ENCODE measurements at places on chromosomes 1 and 21.

DNA sequence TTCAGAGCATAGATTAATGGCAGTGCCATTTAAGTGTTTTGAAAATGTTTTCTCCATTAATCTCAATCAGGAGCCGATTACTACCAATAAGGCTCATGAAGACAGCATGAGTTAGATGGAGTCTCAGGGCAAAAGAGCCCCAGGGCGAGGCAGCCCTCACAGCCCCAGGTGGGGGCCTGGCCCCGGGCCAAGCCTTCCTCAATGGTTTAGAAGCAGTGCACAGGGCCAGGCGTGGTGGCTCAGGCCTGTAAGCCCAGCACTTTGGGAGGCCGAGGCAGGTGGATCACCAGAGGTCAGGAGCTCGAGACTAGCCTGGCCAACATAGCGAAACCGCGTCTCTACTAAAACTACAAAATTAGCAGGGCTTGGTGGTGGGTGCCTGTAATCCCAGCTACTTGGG lies 348.1 kb upstream of the VAMP3 start:
- DNase-seq: no peak

DNA sequence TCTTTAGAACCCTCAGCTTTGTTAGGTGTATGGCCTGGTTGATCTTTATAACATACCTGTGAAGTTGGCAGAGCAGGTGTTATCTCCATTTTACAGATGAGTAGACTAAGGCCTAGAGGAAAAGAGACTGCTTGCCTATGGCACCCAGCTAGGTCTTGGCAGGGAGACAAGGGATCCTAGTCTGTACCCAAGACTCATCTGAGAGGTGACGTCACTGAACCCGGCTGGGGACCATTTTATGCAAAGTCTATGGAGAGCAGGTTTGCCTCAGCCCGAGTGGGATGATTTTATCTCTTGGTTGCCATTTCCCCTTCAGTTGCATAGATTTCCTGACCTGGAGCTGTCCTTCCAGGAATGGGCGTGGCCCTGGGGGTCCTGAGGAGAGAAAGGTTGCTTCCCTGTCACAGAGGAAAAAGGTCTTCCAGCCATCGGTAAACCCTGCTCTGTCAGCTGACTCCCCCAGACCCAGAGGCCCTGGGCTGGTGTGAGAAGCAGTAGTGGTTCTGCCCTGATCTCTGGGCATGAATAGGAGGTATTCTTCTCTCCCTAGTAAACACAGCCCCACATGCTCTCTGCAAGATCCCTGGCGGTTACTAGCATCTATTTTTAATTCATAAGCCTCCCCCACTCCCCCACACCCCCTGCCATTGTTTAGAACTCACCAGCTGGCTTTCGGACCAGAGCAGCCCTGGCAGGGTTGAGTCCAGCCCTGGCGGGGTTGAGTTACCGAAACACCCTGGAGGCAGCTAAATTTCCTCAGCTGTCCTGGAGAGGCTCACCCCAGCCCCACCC lies 19.6 kb downstream of the TMCC2 start:
- no peak for DNase-seq

GRCh38 chr1:167066333-167067122 lies 23.6 kb downstream of the GPA33 start:
- DNase-seq: peak; percentile 48

- no peak for DNase-seq
These were observed 28.7 kb upstream of the CRNN start for GRCh38 chr1:152442765-152443164.

DNA sequence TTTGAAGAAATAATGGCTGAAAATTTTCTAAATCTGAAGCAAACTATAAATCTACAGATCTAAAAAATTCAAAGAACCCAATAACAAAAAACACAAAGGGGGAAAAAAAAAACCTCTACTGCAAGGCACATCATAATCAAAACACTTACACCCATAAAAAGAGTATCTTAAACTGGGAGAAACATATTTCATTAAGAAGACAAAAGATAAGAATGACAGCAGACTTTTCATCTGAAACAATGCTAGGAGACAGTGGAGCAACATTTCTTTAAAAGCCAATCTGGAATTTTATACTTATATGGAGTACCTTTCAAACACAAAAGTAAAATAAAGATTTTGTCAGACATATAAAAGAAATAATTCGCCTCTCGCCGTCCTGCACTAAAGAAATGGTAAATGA lies 49.1 kb downstream of the COP1 start:
- no peak for DNase-seq

DNA sequence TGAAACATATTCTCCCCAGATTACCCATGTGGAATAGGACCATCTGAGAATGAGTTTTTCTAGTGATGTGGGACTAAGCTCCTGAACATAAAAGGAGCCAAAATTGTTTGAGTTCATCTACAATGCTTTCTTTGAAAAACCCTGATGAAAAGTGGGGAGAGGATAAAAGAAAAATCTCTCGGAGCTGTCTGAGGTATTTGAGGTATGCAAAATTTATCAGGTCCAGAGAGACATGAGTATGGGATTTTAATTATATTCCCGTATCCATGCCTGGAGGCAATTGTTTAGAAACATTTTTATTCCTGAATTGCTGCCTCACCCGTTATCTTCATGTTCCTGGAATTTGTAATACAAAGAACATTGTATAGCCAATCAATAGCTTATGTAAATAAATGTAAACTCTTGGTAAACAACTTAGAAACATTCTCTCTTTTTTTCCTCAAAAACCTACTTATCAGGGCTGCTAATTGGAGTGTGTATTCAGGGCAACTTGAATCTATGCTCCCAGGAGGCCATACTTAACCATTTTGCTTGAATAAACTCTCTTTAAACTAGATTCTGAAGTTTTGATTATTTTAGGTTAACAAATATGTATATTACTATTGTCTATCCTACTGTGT lies 109.3 kb upstream of the OLFM3 start:
- DNase-seq: no peak

GRCh38 chr1:24086466-24086865 lies 25.5 kb downstream of the MYOM3 start:
- DNase-seq: no peak

- no peak for DNase-seq
These were observed 9.6 kb upstream of the AMY2B start for GRCh38 chr1:103561643-103562395.

DNA sequence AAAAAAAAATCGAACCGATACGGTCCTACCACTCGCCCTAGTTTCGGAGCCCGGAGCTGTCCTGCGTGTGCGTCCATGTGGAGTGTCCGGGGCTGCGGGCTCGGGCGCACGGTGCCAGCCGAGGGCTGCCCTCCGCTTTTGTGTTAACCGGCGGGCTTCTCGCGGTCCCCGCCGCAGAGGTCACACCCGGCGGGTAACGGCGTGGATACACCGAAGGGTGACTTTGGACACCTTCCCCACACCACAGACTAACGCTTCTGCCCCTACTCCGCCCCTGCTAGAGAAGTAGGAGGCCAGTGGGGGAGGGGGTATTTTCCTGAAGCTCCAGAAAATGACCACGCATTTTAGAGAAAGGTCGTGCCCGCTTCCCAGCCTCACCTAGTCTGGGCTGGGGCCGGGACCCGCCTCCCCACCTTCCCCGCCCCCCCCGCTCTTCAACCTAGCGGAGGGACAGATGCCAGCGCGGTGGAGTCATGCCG lies 609 bp upstream of the ATF3 start:
- no peak for DNase-seq

DNA sequence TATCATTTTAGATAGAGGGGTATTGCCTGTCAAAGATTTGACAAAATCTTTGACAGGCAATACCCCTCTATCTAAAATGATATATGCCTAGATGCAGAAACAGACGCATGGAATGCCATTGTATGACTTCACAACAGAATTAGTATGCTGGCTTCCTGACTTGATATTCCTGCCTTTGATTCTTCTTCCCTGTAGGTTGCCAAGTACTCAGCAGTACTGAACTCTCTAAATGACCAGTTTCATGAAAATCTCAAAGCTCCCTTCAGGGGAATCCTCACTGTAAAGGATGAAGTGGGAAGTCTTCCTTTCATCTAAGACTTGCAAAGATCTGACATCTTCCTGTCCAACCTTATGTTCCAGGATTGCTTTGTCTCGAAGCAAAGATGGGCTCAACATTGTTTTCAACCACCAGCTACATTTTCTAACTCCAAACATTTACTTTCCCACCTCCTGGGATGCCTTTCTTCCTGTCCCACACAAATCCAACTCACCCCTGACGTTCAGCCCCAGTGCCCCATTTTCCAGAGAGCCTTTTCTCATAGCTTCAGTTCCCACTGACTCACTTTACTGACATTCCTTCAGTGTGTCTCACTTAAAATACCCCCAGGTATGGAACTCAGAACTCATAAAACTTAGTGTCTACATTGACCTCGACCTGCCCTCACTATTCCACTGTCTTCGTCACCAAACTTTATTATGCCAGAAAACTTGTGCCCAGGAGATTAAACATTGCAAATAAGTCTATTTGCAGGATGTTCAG lies 67.3 kb upstream of the KCNJ6 start:
- DNase-seq: no peak

DNA sequence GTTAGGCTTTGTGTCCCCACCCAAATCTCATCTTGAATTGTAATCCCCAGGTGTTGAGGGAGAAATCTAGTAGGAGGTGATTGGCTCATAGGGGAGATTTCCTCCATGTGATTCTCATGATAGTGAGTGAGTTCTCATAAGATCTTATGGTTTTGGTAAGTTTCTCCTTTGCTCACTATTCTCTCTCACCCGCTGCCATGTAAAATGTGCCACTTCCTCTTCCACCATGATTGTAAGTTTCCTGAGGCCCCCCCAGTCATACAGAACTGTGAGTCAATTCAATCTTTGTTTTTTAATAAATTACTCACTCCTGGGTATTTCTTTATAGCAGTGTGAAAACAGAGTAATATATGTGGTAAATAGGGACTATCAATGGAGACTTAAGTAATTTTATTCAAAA lies 434.5 kb upstream of the OLFM3 start:
- DNase-seq: no peak

DNA sequence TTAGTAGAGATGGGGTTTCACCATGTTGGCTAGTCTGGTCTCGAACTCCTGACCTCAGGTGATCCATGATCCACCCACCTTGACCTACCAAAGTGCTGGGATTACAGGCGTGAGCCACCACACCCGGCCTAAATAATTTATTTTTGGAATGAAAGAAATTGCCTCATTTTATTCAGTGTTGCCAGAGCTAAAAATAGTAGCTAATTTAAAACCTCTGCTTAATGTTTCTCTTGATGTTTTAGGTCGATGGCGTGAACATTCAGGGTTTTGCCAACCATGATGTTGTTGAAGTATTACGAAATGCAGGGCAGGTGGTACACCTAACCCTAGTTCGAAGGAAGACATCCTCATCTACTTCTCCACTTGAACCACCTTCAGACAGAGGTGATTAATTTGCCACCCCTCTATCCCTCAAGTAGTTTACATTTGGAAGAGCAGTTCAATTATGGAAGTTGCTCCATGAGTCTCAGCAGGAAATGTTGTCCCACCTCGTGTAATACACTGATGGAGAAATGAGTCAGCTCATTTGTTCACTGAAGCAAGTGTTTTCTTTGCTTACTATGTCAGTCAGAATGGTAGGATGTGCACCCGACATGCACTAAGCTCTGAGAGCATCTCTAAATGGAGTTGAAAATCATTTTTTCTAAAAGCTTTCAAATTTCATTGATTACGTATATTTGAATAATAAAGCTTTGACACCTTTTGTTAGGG lies 54.9 kb downstream of the PATJ start:
- DNase-seq: no peak

DNA sequence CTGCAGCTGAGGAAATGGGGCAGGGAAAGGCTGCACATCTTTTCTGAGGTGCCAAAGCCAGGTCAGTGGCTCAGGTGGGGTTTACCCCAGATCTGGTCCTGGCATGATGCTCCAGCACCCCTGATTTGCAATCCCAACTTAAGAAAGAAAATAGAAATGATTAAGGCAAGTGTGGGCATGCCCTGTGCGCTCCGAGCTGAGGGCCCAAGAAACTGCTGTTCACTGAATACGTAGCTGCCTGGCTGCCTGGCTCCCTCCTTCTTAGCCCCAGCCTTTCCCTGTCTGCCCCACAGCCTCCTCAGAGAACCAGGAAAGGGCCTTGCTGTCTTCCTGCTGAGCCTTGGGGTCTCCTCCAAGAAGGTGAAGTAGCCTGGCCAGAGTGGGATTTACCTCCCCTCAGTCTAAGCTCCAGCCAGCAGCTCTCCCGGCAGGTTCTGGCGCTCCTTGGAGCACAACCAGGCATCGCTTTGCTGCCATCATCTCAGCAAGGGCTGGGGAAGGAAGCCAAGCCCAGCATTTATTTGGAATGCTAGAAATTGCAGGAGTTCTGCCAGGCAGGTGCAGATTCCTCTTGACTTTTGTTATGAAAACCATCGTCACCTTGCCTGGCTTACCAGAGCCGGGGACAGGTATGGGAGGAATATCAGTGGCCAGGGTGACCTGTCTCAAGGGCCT lies 51.3 kb upstream of the SELENON start:
- no peak for DNase-seq

- no peak for DNase-seq
These were observed 22.9 kb downstream of the TOR3A start for GRCh38 chr1:179104611-179105250.

- no peak for DNase-seq
These were observed 52.7 kb downstream of the DHRS3 start for GRCh38 chr1:12565094-12565965.

- no peak for DNase-seq
These were observed 69.1 kb downstream of the AGPAT3 start for GRCh38 chr21:43934116-43934515.

GRCh38 chr1:213082420-213083111 lies 31.5 kb downstream of the RPS6KC1 start:
- no peak for DNase-seq

DNA sequence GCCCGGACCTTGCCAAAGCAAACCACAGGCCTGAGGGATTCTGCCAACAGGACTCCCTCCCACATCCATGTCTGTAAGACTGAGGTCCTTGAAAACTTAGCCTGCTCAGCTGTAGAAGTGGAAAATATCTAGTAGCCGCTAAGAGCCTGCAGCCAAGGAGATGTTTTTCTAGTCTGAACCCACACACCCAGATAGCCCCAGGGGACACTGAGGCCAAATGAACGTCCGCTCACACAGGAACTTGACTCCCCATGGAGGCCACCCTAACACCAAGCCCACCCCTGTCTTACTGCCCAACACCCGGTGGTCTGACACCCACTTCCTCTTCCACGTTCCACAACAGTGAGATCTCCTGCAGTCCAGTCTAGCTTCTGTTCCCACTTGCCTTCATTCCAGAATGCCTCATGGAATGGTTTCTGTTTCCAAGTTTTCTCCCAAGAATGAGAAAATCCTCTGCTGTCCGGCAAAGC lies 174.8 kb downstream of the PLPP3 start:
- DNase-seq: no peak

DNA sequence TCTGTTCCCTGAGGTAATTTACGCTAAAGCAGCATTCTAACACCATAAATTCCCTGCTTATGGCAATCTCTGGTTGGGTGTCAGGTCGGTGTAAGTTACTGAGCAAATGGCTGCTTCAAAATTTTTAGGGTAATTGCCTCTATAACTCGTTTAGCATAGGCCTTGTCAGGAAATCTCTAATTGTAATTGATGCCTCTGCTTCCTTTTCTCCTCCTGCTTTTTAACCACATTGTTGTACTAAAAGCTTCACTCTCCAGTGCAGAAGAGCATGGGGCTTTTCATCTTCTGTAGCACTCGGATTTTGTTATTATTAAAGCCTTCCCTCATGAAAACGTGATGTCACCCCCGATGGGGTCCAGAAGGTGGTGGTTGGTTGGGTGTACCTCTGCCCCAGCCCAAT lies 141.6 kb upstream of the NBPF11 start:
- DNase-seq: no peak
